Kasumi-1 (cell line): ENCODE measurements at places on chromosomes 12 and 14.
A peak's percentile ranks its signal among the peaks of the same experiment; 100 is the strongest.

GRCh38 chr12:89456565-89456964 lies 68.0 kb downstream of the GALNT4 start:
- no peak for DNase-seq

DNA sequence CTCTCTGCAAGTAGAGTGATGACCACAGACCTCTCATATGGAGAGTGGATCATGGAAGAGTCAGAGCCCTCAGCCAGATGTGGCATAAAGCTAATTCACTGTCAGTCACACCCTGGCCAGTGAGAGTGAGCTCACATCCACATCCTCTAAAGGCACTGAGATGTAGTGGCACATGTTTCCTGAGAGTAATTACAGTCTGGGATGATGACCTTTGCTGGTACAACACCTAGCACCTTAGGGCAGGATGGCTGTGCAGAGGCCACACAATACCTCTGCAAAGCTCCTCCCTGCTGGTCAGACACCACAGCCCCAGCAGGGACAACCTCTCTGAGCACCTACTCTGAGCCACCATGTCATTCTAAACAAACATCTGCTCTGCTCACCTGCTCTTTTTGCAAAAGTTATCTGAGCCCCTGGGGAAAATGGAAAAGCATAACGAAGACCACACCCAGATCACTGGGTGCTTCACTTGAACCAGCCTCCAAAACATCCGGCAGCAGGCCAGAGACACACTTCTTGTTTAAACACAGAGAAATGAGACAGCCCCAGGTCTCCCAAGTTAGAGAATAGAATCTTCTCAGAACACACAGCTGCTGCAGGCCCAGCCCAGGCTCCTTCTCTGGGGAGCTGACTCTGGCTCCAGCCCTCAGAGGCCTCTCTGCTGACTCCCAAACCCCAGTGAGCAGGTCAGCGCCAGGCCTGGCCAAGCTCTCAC lies 30.3 kb downstream of the PITPNM2 start:
- no peak for DNase-seq

GRCh38 chr12:69430942-69431590 lies 39.1 kb upstream of the FRS2 start:
- no peak for DNase-seq

- peak; percentile 94 for DNase-seq
Observed at GRCh38 chr12:77060136-77060882, 5.1 kb downstream of the E2F7 start.

GRCh38 chr12:76180401-76181277 lies 96.2 kb upstream of the NAP1L1 start:
- no peak for DNase-seq

GRCh38 chr14:81751198-81751597 lies 217.5 kb upstream of the SEL1L start:
- no peak for DNase-seq

DNA sequence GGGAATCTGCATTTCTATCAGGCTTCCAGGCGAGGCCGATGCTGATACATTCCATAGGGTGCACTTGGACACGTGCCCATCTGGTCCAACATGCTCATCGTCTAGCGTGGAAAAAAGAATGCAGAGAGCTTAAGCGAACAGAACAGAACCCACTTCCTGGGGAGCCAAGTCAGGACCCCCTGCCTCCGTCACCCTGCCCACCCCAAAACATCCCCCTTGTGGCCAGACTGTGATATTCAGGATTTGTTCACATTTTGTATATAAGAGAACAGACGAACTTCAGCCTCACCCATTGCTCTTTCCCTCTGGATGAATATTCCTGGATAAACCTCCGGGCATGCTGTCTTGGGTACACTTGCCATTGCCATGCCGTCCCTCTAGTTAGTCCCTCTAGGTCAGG lies 4.3 kb upstream of the PIWIL1 start:
- DNase-seq, result no peak

DNA sequence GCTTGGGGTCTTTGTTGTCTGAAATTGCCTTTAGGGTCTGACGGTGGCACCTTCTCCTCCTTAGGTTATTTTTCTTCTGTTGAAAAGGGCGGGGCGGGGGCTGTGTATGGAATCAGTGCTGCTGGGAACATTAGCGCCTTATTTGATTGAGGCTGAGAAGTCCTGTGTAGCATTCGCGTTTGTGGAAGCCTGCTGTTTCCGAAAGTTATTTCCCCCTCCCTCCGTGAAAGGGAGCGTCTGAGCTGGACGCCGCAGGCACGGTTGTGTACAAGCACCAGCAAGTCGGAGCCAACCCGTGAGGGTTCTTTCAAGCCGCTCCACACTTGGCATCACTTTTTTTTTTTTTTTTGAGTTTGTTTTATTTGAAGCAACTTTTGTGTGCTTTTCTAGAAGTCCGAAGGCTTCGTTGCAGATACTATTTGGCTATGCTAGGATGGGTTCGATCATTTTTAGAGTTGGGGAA lies 1.1 kb downstream of the SYNE2 start:
- DNase-seq, result no peak

GRCh38 chr12:124684971-124685688 lies 117.7 kb upstream of the NCOR2 start:
- no peak for DNase-seq

DNA sequence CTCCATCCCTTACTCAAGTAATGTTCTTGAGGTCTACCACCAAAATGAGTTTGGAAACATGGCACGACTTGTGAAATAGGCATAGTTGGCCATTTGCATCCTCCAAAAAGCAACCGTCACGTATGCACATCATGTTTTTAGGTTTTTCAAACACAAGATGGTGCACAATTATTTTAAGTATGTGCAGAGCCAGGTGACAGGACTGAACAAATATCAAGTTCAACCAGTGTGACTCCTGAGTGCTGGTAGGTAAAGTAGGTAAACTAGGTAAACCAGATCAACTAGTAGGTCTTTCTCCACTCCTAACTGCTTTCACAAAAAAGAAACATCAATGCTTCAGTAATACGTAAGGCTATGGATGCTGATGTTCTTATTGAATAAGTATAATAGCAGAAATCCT lies 39.1 kb downstream of the FGD6 start:
- no peak for DNase-seq

DNA sequence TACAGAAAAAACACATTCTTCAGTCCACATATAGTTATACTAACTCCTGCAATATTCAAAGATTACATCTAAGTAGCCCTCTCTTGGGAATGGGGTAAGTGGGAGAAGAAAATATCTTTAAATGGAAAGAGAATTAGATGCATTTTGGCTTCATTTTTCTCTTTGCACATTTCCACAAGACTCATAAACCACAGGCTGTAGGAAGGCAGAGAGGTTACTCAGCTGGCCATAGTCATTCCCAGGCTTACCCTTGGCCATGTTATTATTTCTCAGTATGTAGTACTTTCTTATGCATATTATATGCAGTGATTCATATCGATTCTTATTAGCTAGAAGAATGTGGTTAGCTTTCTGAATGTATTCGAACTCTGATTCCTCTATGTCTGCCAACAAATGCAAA lies 92.2 kb downstream of the PTPRR start:
- DNase-seq, result no peak

- DNase-seq, result no peak
Observed at GRCh38 chr12:108571609-108572165, 9.3 kb downstream of the ISCU start.

GRCh38 chr12:117552971-117553370 lies 191.5 kb upstream of the NOS1 start:
- no peak for DNase-seq

GRCh38 chr14:92601757-92602417 lies 88.3 kb downstream of the RIN3 start:
- DNase-seq, result no peak

- DNase-seq, result no peak
Observed at GRCh38 chr14:36522347-36522971, 2.4 kb upstream of the NKX2-1 start.

- no peak for DNase-seq
Observed at GRCh38 chr14:99514552-99515300, 33.5 kb downstream of the CCNK start.

DNA sequence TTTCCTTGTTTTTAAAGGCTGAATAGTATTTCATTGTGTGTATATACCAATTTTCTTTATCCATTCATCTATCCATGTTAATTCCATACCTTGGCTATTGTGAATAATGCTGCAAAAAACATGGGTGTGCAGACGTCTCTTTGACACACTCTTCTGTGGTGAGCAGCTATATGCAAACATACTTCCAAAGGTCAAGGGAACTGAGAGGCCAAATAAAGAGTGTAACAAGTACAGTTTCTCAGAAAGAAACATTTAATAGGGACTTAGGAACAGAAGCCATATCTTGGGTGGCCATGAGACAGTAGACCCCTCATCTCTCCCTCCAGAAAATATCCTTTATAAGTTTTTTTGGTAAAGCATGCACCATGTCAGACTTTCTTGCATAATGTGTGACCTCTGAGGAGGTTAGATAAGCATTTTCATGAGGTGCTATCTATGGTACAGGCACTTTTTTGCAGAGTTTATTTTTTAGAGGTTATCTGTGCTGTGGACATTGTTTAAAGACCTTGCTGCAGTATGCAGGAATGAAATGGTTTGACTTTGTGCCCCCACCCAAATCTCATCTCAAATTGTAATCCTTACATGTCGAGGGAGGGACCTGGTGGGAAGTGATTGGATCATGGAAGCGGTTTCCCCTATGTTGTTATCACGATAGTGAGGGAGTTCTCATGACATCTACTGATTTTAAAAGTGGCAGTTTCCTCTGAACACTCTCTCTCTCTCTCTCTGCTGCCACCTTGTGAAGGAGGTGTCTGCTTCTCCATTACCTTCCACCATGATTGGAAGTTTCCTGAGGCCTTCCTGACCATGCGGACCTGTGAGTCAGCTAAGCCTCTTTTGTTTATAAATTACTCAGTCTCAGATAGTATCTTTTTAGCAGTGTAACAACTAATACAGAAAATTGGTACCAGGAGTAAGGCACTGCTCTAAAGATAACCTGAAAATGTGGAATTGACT lies 1202.3 kb downstream of the GALC start:
- peak; percentile 9 for DNase-seq

DNA sequence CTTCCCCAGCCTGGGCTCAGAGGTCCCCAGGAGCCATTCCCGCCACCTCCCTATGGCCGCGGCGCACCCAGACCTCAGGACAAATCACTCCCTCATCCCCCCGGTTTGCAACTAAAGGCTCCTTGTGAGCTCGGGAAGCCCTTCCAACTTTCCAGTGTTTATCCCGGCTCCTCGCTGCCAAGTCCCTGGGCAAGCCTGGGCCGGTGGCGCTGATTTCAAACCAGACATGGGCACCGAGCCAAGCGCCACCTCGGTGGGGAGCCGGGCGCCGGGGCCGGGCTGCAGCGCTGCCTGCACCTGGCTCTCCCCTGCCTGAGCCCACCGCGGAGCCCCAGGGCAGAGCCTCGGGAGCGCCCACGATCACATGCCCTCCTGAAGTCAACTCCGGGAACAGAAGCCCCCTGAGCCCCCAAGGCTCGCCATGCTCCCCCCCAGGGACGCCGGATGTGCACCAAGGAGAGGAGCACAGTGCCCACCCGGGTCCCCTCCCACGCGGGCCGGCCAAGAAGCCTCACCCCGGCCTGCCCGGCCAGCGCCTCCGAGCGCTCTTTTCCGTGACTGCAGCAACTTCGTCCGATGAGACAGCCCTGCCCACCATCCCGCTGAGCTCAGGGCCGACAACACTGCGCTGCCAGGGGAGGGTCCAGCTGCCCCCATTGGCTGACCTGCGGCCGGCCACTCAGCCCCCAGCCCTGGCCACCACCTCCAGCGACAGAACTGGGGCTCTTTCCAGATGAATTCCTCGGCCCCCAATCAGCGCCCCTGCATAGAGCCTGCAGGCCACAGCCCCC lies 50.0 kb downstream of the NCOR2 start:
- no peak for DNase-seq

DNA sequence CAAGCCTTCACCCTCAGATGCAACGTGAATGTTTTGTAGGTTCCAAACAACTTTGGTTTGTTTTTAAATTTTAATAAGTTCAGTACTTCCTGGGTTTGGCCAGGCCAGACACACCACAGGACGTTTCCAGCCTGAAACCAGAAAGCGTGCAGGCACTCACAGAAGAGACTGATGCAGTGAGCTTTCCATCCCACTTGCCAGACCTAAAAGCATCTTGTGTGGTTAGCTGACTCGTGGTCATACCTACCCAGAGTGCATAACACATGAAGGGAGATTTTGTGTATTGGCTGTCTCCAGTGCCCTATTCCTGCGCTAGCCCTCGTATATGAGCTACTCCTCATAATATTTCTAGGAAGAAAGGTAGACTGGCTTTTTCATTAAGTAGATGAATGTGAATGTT lies 297.3 kb upstream of the FAR2 start:
- DNase-seq, result no peak

DNA sequence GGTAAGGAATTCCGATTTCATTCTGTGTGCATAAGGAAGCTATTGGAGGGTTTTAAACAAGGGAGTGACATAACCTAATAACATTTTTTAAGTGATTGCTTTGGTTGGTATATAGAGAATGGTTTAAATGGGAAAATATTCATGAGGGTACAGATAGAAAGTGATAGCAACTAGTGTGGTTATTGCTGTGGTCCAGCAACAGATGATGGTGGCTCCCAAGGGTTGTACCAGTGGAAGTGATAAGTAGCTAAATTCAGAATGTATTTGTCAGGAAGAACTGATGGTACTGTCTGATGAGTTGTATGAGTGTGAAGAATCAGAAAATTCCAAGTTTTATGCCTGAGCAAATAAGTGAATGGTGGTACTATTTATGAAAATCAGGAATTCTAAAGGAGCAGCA lies 2.6 kb upstream of the CNOT2 start:
- no peak for DNase-seq

- DNase-seq, result no peak
Observed at GRCh38 chr12:54579258-54579657, 9.2 kb downstream of the PPP1R1A start.

- no peak for DNase-seq
Observed at GRCh38 chr12:13777374-13777773, 204.0 kb downstream of the GRIN2B start.
